ENCODE measurements at places on chromosomes 12 and 14.
A peak's percentile ranks its signal among the peaks of the same experiment; 100 is the strongest.

- no peak for DNase-seq
Observed at GRCh38 chr12:72368298-72368697, 96.1 kb downstream of the TRHDE start.

DNA sequence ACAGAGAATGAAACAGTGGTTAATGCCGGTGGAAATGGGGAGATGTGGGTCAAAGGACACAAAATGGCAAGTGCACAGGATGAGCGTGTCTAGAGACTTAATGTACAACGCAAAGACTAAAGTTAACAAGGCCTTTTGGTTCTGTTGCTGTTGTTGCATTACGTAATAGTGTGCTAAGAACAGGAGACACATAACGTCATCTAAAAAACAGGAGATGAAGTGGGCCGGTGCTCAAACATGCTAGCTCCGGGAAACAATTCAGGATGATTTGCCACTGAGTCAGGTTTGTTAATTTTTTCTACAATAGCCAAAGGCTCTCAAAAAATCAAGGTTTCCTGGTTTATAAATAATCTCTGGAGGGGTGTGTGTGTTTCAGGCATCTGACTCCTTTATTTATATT, 55.5 kb downstream of the ETV6 start:
- DNase-seq, result no peak

- no peak for DNase-seq
Observed at GRCh38 chr14:66249544-66249943, 236.6 kb upstream of the CCDC196 start.

DNA sequence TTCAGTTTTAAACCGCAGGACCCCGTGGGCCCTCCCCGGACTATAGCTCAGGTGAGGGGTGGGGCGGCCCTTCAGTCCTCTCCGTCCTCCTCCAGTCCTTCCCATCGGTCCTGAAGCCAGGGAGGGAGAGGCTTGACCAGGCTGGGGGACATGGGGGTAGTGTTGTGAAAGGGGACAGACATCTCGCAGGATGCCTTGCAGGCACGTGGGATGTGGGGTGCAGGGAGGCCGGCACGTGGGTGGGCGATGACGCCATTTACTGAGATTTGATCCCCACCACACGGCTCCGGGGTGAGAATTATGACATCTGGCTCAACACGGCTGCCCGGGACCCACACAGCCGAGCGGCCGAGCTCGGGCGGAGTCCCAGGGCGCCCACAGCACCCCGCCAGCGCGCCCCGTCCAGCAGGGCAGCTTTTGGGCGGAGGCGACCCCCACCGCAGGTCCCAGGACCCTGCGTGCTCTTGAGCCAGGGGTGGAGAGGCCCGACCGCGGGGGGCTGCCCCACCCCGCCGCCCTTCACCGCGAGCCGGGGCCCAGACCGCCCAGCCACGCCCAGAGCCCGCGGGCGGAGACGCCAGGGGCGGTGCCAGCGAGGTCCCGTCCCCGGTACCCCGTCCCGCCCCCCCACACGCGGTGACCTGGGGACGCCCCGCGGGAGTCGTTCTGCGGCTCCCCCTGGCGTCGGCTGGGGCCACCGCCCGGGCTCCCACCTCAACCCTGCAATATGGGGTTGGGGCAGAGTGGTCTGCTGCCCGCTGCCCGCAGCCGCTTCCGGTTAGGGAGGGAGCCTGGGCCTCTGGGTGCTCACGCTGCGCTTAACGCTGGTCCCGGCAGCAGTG, 3.3 kb upstream of the EXOC3L4 start:
- peak; percentile 79 for DNase-seq

DNA sequence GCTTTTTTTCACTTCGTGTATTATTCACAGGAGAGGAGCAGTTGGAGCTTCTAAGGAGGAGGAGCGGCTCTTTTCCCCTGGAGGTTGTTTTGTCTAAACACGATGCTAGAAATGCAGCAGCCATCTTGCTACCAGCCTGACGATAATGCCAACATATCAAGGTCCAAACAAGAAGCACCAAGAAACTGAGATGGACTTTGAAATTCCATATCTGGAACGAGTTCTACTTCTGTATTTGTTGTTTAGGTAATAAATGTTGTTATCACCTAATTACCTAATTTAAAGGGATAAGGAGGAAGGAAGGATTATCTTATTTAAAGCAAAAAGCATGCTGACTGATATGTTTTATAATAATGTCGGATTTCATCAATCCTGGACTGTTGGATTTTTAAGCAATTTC, 174.4 kb upstream of the TMPO start:
- no peak for DNase-seq

DNA sequence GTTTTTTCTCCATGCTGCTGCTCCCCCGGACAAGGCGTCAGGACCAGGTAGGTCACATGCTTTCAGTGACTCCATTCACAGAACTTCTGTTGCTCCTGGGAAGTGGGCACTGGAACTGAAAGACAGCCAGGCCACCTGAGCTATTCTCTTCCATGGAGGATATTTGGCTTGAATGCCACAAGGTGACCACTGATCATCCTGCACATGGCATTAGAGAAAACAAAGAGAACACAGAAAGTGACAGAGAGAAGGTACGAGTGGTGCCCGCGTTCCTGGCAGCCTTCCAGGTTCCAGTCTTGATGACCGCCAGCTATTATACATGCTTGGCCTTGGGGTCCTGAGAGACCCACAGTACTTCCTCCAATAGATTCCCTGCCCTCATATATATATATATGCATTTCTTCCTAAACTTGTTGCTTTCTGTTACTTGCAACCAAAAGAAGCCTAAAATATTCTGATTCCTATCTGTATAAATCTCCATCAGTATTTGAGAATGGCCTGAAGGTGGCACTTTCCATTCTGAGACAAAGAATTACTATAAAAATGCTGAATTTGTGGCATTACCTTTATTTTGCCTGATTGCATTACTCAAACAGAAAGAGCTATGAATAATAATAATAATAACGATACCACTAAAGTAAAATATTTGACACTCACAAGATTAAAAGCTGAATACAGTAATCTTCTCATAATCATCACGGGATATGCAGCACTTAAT, 174.9 kb downstream of the FOXN3 start:
- no peak for DNase-seq

GRCh38 chr14:69423279-69423678, 24.8 kb downstream of the SLC39A9 start:
- no peak for DNase-seq

DNA sequence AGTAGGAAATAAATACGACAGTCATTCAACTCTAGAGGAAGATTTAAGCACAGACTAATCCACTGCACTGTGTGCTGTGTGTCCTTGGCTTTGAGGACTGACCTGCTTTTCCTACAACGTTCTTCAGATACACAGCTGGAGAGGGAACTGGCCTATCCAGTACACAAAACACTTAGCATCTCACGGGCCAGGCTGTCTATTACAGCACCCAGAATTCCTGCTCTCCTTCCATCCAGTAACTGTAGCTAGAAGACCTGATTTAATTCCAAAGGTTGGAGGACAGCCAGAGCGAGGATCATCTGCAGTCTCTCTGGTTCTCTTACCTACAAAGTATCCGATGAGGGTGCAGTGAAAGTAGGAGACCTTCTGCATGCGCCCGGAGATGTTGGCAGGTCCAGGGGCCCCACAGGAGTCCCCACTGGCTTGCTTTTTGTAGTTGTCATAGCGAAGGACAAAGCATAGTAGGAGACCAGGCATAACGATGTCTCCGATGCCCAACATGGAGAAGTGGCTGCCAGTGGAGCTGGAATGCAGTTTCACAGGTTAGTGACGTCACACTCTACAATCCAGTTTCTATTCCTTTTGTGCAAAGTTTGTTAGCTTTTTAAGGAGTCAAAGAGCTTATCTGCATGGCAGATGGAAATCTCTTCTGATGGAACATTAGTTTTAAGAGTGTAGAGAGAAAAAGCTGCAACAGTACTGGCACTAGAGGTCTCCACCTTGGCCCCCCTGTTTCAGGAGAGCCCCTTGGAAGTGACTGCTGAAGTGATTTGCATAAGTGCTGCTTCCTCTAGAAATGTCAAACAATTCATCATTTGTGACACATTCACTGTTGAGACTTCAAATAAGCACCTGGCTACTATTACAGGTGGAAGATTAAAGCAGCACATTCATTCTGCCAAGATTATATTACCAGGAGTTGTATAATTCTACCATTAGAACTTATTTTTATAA, 41.7 kb downstream of the ACADS start:
- DNase-seq, result no peak

DNA sequence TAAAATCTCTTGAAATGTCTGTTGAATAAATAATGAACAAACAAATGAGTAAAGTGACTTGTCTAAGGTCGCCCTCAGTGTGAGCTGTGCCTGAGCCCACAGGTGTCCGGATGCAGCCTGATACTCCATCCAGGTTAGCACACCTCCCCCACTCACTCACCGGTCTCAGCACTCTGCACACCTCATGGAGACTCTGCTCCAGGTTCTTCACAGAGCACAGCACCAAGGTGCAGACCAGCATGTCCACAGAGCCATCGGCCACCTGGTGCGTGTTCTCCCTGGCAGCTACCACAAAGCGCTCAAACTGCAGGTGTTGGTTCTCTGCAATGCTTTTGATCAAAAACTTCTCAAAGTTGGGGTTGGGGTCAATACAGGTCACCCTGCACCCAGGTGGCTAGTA, 4.1 kb upstream of the KRT7 start:
- no peak for DNase-seq

GRCh38 chr14:22650046-22650739, 6.0 kb upstream of the OR6J1 start:
- no peak for DNase-seq

DNA sequence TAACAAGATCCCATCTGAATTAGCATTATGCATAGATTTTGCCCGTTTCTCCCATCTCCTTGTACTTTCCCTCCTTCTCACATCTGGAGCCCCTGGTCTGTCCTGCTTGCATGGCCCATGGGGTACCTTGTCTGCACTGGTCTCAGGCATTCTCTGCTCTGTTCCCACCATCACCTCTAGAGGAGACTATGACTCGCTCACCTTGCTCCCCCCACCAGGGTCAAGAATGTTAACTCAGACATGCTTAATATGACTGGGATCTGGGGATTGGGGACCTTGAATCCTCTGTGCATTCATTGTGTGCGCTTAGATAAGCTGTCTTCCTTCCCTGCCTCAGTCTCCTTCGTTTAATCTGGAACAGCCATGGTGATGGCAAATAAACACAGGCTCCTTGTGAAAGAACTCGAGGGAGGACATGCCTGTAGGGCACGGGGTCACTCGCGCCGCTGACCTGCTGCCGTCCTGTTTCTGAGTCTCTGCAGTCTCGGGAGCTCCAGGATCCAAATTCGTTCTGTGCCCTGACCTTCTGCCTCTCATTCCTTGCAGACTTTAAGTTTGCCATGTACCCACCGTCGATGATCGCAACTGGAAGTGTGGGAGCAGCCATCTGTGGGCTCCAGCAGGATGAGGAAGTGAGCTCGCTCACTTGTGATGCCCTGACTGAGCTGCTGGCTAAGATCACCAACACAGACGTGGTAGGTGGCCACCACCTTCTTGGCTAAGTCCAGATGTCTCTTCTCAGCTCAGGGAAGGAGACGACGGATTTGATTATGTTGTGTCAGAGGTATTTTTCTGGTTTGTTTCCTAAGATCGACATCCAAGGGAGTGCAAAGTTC, 15.0 kb downstream of the CCND2 start:
- no peak for DNase-seq

GRCh38 chr12:38823738-38824137, 81.7 kb downstream of the CPNE8 start:
- no peak for DNase-seq

DNA sequence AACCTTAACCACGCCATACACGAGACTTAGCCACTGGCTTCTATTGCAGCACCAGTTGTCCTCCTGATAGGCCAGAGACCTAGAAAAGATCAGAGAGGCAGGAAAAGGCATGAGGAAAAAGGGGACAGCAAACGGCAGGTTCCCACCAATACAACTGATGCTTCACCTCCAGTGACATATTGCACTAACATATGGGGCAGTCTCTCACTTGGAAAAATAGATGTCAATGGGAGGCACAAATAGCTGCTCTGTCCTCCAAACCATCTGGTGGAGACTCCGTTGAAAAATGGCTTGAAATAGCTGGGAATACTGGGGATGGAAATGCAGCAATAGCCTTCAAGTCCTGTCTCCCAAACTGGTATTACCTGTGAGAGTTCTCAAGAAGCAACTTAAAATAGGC, 20.3 kb downstream of the SLC8A3 start:
- DNase-seq, result no peak

DNA sequence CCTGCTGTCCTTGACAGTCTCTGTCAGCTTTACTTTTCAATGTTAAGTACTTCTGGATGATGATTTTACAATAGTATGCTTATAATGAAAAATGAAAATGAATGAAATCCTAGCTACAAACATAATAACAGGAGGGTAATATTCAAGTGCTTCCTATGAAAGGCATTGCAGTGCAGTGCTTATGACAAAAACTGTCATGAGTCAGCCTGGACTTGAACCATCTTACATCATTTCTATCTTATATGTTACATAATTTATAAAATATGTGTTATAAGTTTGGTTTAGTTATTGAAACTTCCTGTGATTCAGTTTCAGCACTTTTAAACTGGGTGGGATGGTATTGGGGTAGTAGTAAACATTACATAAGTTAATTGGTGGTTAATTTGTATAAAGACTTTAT, 451.7 kb downstream of the TMEM117 start:
- no peak for DNase-seq

DNA sequence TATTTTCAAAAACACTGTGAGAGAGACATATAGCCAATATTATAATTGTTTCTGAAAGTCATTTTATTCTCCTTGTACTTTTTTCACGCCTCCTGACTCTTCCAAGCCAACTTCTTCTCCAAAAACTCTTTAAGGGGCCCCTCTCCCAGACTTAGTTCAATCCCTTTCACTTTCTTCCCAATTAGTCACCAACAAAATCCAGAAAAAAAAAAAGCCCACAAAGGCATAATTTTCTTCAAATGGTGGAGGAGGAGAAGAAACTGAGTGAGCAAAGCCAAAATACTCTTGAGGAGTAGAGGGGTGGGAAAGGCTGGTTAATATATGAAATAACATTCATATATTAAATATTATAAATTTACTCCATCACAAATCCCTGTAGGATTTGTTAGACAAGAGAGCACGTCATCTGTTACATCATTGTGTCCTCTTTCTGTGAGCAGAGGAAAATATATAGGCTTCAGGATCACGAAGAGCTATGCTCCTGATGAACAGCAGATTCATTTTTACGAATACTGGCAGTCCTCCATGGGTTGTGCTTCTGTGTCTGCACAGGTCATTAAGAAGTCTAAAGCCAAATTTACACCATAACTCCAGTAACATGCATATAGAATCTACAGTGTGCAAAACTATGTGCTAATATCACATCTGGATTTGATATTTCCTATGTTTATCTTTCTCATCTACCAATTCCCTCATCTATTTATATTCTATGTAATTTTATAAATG, 25.9 kb upstream of the NID2 start:
- DNase-seq, result no peak

- DNase-seq, result no peak
Observed at GRCh38 chr14:21101802-21102413, 1.0 kb downstream of the TMEM253 start.

DNA sequence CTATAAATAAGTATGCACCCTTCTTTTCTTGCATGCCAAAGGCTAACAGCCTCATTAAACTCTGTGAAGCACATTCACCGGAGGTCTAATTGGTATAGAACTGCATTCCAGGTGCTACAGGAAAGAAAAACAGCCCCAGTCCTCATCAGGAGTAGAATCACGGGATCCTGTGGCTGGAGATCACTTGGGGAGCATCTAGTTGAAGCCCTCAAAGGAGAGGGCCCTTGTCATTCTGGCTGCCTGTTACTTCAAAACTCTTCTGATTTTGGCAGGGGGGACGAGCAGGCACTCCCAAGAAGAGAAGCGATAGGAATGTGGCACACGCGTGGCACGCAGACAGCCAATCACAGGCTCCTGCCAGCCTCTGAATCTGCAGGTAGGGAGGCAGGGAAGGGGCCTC, 154.4 kb downstream of the TTC7B start:
- DNase-seq, result no peak

- DNase-seq, result no peak
Observed at GRCh38 chr14:57865403-57866198, at the start of gene SLC35F4. SLC35F4 (minus strand) TSS chr14:57866092.

Data from memory B cell (primary cell).